ENCODE measurements at places on chromosomes 2 and 18. TPM values are rescaled to one million over a fixed set of nuclear protein-coding genes. Genes with fewer than 3 reads are reported as not detected.

DNA sequence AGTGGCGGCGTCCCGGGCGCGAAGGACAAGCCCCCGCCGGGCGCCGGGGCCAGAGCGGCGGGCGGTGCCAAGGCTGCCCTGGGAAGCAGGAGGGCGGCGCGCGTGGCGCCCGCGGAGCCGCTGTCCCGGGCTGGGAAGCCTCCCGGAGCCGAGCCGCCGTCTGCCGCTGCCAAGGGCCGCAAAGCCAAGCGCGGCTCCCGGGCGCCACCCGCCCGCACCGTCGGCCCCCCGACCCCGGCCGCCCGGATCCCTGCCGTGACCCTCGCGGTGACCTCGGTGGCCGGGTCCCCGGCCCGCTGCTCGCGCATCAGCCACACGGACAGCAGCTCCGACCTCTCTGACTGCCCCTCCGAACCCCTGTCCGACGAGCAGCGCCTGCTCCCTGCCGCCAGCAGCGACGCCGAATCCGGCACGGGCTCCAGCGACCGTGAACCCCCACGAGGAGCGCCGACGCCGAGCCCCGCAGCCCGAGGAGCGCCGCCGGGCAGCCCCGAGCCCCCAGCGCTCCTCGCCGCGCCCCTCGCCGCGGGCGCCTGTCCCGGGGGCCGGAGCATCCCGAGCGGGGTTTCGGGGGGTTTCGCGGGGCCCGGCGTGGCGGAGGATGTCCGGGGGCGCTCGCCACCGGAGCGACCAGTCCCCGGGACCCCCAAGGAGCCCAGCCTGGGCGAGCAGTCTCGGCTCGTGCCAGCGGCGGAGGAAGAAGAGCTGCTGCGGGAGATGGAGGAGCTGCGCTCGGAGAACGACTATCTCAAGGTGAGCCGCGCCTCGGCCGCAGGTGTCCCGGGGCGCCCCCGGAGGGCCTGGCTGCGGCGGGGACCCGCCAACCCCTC is 820 bp downstream of the MTCL1 start:
- no peak for DNase-seq

KIAA2012 gene
- total RNA-seq: not detected

DNA sequence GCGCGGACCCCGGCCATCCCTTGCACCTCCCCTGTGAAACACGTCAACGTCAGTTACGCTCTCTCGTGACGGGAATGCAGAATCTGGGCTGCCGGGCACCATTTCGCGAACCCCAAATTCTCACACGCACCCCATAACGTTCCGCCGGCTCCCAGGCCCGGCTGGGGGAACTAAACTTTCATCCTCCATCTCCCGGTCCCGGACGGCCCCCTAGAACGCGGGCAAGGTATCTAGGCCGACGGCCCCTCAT is 544 bp downstream of the DNAJC27 start:
- peak; percentile 61 for DNase-seq

DNA sequence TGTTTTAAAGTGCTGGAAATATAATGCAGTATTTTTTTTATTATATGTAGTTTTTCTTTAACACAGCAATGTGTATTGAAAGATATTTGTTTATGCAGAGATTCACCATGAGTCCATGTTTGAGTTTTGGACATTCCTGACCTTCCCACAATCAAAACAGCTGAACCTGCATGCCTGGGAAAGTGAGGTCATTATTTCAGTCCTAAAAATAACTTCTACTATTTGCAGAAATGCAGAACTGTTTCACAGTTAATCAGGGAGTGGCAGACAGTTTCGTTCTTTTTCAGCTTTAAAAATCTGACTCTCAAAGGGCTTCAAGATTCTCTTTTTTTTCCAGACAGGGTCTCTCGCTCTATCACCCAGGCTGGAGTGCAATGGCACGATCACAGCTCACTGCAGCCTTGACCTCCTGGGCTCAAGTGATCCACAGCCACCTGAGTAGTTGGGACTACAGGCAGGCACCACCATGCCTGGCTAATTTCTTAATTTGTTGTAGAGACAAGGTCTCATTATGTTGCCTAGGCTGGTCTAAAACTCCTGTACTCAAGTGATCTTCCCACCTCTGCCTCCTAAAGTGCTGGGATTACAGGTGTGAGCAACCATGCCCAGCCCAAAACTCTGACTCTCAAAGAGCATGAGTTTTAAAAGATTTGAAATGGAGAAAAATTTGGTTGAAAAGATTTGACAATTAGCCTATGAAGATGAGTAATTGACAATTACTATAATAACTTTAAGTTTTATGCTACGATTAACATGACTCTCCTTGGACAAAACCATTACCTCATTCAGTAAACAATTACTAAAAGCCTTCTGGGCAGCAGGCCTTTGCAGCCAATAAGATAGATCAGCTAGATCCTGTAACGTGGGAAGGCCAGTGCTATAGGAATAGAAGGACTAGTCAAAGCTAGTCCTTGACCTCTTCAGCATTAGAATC is 5.0 kb upstream of the MYL12B start:
- no peak for DNase-seq

CSRNP3 gene
- not detected for total RNA-seq

- DNase-seq: no peak
Measured at GRCh38 chr18:36851202-36851590, 22.3 kb downstream of the KIAA1328 start.

DNA sequence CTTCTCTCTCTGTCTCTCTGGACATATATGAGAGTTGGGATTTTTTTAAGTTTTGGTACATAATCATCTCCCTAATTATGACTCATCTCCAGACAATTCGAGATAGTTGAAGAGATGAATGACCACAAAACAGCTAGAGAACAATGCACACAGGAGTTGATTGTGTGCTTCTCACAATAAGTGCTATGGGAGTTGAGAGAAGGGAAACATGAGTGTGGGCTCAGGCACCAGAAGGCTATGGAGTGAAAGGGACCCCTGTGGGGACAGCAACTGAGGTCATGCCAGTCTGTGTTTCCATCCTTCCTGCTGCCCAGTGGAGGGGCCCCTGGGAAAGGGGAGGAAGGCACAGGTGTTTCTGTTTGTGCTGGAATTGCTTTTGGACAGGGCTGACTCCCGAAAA is 6.5 kb upstream of the YWHAQ start:
- no peak for DNase-seq

- DNase-seq: no peak
Measured at GRCh38 chr2:42054714-42055430, 7.1 kb downstream of the PKDCC start.

NT5DC4 gene
- not detected for total RNA-seq

SNORC gene
- 1.1 TPM for total RNA-seq

DNA sequence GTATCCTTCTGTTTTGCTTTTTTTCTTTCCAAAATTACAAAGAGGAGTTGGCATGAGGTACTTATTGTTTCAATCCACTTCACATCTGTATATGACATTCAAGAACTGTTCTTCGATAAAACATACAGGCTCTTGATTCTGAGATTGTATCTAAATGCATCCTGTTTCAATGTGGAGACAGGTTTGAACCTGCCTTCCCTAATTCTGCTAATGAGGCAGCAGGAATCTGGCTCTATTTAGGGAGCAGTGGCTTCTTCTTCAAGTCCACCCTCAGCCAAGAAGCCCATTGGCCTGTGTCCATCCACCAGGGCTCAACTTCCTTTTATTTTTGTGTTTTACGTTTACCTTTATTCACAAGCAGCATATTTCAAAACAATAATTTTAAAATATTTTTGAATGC is 84.8 kb upstream of the PIK3C3 start:
- DNase-seq: no peak

GRCh38 chr2:171754254-171754939 is 67.1 kb downstream of the DYNC1I2 start:
- no peak for DNase-seq

ARHGEF4 gene
- 2.6 TPM for total RNA-seq

DNA sequence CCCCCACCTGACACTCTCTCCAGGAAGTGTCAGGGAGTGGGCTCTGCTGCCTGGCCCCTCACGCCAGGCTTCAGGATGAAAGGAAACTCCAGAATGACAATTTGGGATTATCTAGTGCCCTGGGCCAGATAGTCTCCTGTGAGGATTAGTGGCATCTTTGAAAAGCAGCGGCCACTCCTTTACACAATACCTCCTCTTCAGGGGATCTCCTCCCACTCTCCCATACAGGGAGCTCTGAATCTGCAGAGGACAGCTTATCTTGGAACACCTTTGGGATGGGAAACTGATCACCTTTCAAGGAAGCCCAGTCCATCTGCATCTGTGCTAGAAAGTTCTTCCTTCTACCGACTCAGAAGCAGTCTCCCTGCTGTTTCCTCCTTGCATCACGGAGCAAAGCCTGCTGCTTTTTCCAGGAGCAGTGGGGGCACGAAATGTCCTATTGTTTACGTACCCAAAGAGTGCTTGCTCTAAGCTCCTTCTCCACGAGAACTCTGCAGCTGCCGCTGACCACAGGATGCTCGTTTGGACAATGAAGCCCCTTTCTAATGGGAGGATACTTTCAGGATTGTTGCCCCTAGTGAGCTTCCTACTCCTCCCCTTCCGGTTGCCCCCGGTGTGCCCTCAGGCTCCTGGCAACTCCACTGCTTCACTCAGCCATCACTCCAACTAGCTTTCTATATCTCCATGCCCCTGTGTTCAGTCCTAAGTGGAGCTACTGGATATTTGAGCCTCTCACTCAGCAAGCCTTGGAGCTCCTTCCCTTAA is 31.5 kb downstream of the SIX3 start:
- DNase-seq: no peak

DNA sequence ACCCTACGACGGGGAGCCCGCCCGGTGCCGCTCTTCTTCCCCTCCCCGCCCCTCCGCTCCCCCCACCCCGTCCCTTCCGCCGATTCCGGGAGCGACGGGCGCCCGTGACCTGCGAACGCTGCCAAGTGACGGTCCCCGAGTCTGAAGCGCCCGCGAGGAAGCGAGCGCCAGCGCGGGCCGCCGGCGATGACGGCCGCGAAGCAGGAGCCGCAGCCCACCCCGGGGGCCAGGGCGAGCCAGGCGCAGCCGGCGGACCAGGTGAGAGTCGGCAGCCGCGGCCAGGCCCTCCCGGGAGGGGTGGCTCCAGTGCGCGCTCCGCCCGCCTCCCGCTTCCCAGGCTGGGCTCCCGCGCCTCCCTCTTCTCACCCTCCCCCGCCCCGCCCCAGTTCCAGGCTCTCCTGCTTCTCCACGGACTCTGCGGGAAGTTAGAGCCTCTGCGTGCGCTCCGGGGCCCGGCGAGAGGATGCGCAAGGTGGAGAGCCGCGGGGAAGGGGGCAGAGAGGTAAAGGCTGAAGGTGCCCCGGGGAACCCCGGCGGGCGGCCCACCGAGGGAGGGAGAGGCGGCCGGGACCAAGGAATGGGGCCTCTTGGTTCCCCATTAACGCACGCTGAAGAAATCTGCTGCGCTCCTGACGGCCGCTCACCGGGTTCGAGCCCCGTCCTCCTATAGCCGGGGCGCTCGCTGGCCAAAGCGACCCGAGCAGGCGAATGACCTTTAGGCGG is 719.5 kb downstream of the DPP10 start:
- no peak for DNase-seq

- DNase-seq: no peak
Measured at GRCh38 chr2:45654250-45654649, 2.8 kb downstream of the PRKCE start.

DNA sequence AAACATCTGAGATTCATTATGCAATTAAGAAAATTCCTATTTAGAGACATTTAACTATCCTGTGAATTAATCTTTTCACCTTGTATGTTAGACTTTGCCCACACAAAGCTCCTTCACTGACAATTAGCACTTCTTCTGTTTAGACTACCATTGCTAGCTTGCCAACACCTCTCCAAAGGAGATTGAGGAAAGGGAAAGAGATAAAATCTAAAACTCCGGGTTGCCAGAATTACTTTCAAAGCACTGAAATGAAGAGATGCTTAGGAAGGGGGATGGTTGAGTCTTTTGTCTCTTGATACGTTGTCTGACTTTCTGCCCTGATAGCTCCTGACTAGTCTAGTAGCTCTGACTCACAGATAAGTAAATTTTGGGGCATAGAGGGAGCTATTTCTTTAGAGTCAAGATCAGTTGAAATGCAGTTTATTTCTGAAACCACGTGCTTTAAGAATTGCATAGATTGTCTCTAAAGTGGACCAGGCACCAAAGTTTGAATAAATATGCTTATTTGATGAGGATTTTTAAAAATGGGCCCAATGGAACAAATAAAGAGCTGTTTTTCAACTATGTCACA is 74.1 kb upstream of the DSEL start:
- DNase-seq: no peak

DNA sequence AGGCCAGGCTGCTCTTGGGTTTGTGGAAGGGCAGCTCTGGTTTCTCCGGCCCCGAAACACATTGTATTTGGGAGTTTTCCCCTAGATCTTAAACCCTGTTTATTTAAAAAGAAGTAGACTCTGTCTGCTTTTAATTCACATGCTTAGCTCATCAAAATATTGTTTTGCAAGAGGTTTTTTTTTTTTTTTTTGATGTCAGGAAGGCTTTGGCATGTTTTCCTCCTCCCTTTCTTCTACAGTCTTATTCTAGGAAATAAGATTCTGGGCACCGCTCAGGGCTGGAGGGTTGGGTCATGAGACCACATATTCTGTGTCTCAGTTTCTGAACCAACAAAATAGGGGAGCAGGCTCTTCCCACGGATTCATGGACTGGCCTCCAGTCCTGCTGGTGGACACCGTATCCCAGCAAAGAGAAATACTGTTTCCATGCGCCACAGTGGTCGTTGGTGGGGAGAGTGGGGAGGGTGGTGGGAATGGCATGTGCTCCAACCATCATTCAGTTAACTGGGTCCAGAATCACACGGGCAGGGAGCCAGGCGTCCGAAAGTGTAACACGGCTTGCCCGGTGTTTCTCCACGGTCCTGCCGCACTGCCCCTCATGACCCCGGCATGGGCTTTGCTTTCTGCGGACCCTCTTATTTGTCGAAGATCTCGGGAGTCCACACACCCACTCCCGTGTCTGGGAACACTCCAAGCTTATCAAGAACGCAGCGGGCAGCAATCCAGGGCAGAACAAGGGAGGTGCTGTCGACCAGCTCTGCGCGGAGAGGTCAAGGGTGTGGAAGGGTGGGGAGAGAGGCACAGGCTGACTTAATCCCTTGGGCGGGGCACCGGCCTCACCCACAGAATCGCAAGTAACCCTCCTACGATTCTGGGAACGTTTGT is 176.7 kb downstream of the GLI2 start:
- no peak for DNase-seq

GRCh38 chr18:32310774-32311173 is 120.9 kb downstream of the MEP1B start:
- DNase-seq: no peak

GRCh38 chr2:104375206-104375605 is 478.7 kb upstream of the POU3F3 start:
- no peak for DNase-seq

VWC2L gene
- not detected for total RNA-seq

AMER3 gene
- total RNA-seq: not detected

GRCh38 chr2:215136669-215137328 is 1.6 kb downstream of the ABCA12 start:
- DNase-seq: peak; percentile 14

- no peak for DNase-seq
Measured at GRCh38 chr2:164335128-164335527, 286.2 kb downstream of the GRB14 start.

GRCh38 chr2:120369250-120369649 is 23.3 kb downstream of the INHBB start:
- DNase-seq: no peak

- no peak for DNase-seq
Measured at GRCh38 chr2:189631849-189632248, 29.4 kb upstream of the ASNSD1 start.

GREB1 gene
- total RNA-seq: 0.38 TPM

- DNase-seq: no peak
Measured at GRCh38 chr2:97769711-97770110, 56.3 kb downstream of the ZAP70 start.

ATP6V1B1 gene
- not detected for total RNA-seq

Data from activated naive CD4-positive, alpha-beta T cell treated with anti-CD3 and anti-CD28 coated beads for 36 hours (primary cell).